Large intestine (tissue), 12 donors: ENCODE measurements at places on chromosomes 3 and 15. TPM values are rescaled to one million over a fixed set of nuclear protein-coding genes. Genes with fewer than 3 reads are reported as not detected.

SUCLG2 gene
- 143 TPM for polyA plus RNA-seq

GRCh38 chr3:126538316-126538715 lies 14.4 kb downstream of the CHST13 start:
- no peak for DNase-seq

GRCh38 chr3:119934249-119934648 lies 152.3 kb downstream of the NR1I2 start:
- no peak for DNase-seq

DNA sequence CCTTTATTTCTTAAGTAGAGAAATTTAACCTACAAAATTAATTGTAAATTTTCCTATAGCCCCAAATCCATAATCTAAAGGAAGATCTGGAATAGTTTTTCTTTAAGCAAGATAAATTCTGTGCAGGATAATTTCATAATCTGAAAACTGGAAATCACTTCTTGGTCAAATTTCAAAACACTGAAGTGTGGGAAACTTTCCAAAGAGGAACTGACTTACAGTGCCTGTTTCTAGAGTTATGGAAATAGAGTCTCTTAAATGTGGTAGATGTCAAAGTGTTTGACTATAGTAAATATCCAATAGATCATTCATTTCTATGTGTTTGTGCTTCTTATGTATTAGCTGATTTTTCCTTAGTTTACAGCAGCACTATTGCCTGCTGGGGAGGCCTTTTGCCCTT lies 1.6 kb upstream of the P2RY13 start:
- DNase-seq: no peak
